ENCODE measurements at places on chromosomes 16 and 17. TPM values are rescaled to one million over a fixed set of nuclear protein-coding genes. Genes with fewer than 3 reads are reported as not detected.
A peak's percentile ranks its signal among the peaks of the same experiment; 100 is the strongest.

ALOX12 gene
- total RNA-seq = not detected

KRT16 gene
- 4.2 TPM for total RNA-seq

GRCh38 chr16:66427871-66428681 lies 981 bp downstream of the BEAN1 start:
- H3K4me1 ChIP-seq = peaks cover 16% of the 10 kb centered on the region
- H3K36me3 ChIP-seq = no peaks in the 10 kb centered on the region
- no peak overlapping the region for H3K4me3 ChIP-seq
- no peaks in the 10 kb centered on the region for H3K27me3 ChIP-seq
- no peak overlapping the region for H3K27ac ChIP-seq
- no peak for DNase-seq

DNA sequence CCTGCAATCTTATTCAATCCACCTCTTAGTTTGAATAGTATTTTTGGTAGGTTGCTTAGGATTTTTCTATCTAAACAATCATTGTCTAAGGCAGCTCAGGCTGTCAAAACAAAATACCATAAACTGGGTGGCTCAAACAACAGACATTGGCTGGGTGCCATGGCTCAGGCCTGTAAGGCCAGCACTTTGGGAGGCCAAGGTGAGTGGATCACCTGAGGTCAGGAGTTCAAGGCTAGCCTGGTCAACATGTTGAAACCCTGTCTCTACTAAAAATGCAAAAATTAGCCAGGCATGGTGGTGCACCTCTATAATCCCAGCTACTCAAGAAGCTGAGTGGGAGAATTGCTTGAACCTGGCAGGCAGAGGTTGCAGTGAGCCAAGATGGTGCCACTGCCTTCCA lies 126.7 kb downstream of the CYLD start:
- no peaks in the 10 kb centered on the region for H3K27me3 ChIP-seq
- no peaks in the 10 kb centered on the region for H3K36me3 ChIP-seq
- H3K4me3 ChIP-seq = no peak overlapping the region
- no peaks in the 10 kb centered on the region for H3K4me1 ChIP-seq

GRCh38 chr16:28863929-28864793 lies 518 bp downstream of the SH2B1 start:
- no peaks in the 10 kb centered on the region for H3K27me3 ChIP-seq
- peak overlapping the region; percentile 93 for H3K27ac ChIP-seq
- peaks cover 22% of the 10 kb centered on the region for H3K4me1 ChIP-seq
- DNase-seq = peak; percentile 41

DNA sequence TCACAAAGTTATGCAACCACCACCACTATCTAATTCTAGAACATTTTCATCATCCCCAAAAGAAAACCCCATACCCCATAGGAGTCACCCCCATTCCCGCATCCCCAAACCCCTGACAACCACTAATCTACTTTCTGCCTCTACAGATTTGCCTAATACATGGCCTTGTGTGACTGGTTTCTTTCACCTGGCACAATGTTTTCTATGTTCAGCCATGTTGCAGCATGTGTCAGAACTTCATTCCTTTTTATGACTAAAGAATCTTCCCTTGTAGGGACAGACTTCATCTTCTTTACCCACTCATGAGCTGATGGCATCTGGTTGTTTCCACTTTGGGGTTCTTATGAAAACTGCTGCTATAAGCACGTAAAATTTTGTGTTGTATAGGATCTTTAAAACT lies 34.6 kb downstream of the CYTH1 start:
- no peak for DNase-seq
- no peak overlapping the region for H3K4me3 ChIP-seq
- no peaks in the 10 kb centered on the region for H3K27me3 ChIP-seq
- no peaks in the 10 kb centered on the region for H3K36me3 ChIP-seq

- DNase-seq = no peak
- H3K4me3 ChIP-seq = no peak overlapping the region
- no peak overlapping the region for H3K27ac ChIP-seq
- peaks cover 17% of the 10 kb centered on the region for H3K4me1 ChIP-seq
- no peaks in the 10 kb centered on the region for H3K36me3 ChIP-seq
Observed at GRCh38 chr16:22217890-22218730, 12.0 kb downstream of the EEF2K start.

GRCh38 chr16:27405546-27406451 lies 3.8 kb downstream of the IL21R start:
- H3K36me3 ChIP-seq = no peaks in the 10 kb centered on the region
- H3K4me3 ChIP-seq = no peak overlapping the region
- no peak overlapping the region for H3K27ac ChIP-seq
- H3K4me1 ChIP-seq = no peaks in the 10 kb centered on the region

All from body of pancreas (tissue), 4 donors.